ENCODE measurements at places on chromosomes 5 and 9.

- no peak for DNase-seq
These were observed 29.3 kb downstream of the SEMA5A start for GRCh38 chr5:9516591-9516990.

DNA sequence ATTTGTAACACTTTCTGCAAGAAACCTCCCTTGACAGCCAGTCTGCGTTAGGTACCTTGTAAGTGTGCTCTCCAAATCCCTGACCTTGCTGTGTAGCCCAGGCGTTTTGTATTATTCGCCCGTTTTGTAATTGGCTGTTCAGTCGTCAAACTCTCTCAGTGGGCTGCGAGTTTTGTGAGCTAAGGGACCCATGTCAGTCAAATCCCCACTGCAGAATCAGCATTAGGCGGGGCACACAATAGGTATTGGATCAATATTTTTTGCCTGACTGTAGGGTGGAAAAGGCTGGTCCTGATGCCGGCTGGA, 665 bp downstream of the DNAJC18 start:
- DNase-seq = no peak

- no peak for DNase-seq
These were observed 159.2 kb downstream of the SNCAIP start for GRCh38 chr5:122471031-122471751.

DNA sequence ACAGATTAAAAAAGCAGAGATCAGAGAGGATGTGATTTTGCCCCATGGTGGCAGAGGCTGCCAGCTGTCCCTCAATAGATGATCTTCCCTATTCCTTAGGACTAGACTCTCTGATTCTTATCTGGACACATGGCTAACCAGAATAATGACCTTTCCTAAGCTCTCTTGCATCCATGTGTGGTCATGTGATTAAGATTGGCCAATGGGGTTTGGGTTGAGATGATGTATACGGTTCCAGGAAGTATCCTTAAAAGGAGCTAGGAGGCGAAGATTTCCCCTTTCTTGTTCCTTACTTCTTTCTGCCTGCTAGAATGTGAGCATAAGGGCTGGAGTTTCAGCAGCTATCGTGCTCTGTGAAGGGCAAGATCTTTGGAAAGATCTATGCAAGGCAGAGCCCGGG, 39.8 kb downstream of the FOXI1 start:
- DNase-seq = no peak

GRCh38 chr5:157443041-157443549, 16.9 kb upstream of the NIPAL4 start:
- DNase-seq = peak; percentile 76

GRCh38 chr5:121982893-121983285, 21.1 kb downstream of the SRFBP1 start:
- DNase-seq = no peak

GRCh38 chr5:157761690-157762621, 18.4 kb downstream of the LSM11 start:
- no peak for DNase-seq

DNA sequence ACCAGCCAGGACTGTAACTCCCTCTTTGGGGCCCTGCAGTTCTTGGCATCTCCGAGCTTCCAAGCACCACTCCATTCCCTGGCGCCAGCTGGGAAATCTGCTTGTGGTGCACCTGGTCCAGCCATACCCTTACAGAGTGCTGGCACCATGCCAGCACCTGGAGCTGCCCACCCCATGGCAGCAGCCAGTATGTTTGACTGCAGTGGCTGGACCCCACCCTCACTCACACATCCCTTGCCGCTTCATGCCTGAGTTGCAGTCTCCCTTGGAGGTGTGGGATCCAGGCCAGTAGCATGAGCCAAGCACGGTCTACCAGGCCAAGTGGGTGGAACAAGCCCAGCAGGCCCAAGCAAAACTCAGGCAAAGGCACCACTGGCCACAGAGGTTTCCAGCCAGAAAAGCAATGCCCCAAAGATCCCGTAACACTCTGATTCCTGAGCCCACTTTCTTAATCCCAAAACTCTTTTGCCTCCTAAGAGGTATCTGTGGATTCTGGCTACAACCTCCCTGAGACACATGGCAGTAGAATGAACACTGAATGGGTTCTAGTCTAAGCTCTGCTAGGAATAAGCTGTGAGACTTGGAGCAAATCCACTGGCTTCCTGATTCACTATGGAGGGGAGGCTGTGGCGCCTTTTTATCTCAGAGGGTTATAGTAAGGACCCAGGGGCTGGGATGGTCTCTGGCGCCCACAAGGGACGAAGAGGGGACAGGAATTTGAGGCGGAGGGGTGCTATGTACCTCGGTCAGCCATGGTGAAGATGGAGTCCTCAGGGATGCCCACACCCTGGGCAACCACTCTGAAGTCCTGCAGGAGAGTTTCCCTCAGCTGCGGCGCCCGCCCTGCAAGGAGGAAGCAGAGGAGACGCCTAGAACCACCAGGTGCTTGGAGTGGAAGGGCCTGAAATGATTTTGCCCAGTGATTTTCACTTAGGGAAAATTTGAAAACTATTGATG, 5.6 kb downstream of the AMBP start:
- peak; percentile 82 for DNase-seq

- no peak for DNase-seq
These were observed 103.2 kb downstream of the NSG2 start for GRCh38 chr5:174148721-174149120.

Data from left hindlimb (tissue), 1 donor.